T-helper 1 cell (primary cell): ENCODE measurements at places on chromosomes 1 and 21.
A peak's percentile ranks its signal among the peaks of the same experiment; 100 is the strongest.

GRCh38 chr1:109239047-109239408, 10.3 kb upstream of the CELSR2 start:
- DNase-seq = no peak

DNA sequence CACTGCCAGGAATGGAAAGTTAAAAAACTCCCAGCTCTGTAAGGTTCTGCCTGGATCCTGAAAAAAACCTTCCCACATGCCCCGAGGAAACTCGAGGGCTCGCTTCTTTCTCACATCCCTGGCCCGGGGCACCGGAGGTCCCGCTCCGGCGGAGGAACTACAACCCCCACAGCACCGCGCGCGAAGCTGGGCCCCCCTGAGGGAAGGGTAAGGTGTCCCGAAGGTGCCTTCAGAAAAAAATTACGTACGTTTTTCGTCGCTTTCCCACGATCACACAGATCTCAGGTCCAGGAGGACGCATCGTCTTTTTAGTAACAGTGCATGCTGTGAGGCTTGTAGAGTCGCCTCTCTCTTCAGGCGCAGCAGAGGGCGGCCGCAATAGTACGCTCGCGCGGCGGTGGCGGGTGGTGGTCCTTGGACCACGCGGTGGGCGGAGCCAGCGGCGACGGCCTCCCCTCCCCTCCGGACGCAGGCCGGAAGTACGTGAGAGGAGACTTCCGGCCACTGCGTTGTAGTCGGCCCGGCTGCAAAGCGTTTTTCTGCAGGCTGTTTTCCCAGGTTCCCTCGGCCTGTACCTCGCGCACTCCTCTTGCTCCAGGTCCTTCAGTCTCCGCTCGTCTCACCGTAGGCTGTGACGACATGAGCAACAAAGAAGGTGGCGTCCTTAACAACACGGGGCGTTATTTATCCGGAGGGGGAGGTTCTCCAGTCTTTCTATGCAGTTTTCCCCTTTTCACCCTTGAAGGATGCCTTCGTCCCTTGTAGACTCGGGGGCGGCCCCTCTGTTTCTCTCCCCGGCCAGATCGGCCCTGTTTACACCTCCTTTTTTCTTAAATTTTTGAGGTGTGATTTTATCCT, at the start of gene TSNAX:
TSNAX (plus strand) TSS at position 498 of the 858 bp plus-strand sequence; CDS start at position 640, 142 bp downstream.
- peak; percentile 76 for DNase-seq

DNA sequence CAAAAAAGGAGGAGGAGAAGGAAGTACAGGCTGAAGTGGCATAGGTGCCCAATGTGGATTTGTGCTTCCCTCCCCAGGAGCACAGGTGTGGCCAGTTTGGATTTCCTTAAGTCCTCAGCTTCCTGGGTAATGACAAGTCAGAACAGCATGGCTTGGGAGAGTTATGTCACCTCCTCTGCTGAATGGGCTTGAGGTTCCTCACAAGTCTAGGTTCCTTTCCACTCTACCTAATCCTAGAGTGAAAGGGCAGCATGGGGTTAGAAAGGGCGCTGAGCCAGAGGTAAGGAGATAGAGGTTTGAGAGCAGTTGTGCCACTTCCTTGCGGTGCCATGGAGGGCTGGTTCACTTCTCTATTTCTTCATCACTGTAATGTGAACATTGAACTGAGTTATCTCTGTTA, 35.5 kb upstream of the IL20 start:
- no peak for DNase-seq

DNA sequence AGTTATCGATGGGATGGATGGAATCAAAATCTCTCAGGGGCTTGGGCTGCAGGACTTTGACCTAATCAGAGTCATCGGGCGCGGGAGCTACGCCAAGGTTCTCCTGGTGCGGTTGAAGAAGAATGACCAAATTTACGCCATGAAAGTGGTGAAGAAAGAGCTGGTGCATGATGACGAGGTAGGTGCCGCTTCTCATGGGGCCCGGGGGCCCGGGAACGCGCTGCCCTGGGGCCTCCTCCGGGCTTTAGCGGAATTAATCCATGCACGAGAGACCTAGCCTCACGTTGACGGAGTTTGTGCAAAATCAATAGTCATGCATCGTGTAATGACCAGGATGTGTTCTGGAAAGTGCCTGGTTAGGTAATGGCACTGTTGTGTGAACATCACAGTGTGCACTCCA, 43.8 kb downstream of the FAAP20 start:
- no peak for DNase-seq

GRCh38 chr1:116919802-116920201, 10.1 kb downstream of the PTGFRN start:
- no peak for DNase-seq
